ENCODE measurements at places on chromosomes 2 and 18.

DNA sequence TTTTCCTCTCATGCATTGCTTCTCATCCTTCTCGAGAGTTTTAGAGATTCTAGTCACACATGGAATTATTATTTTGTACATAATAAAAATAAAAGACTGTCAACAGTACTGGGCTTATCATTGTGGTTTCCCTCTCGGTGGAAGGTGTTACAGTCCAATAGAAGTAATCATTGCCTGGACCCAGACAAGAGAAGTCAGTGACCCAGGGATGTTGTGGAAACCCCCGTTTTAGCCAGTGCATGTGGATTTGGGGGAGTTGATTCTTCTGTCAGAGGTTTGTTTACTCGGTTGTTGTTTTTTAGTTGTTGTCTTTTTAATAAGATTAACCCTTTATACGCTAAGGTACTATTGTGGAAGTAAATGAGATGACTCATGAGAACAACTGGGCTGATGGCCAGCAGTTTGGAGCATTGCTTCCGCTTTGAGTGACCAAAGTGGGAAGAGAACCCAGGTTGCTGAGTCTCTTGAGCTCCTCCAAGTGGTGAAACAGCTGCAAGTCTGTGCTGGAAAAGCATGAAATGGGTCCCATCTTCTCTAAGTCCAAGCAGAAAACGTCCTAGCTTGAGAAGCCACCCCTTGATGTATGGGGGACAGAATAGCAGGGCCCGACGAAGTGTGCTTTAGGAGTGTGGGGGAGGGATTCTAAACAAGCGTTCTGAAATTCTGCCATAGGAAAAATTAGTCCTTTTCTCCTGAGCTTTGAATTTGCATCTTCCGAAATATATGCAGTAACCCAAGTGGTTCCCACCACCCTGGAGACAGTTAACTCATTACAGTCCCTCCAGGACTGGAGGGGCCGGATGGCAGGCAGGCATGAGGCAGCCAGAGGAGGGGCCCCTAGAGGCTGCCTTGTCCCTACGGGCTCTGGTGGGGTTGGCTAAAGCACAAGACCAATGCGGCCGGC lies 61.8 kb upstream of the GPR45 start:
- DNase-seq, result no peak

GRCh38 chr2:68385220-68385906 lies 20.3 kb downstream of the PLEK start:
- DNase-seq, result peak; percentile 30

- DNase-seq, result no peak
These were observed 336.3 kb upstream of the NRXN1 start for GRCh38 chr2:51368250-51368649.

GRCh38 chr18:79816981-79817606 lies 19.4 kb downstream of the KCNG2 start:
- DNase-seq, result no peak

DNA sequence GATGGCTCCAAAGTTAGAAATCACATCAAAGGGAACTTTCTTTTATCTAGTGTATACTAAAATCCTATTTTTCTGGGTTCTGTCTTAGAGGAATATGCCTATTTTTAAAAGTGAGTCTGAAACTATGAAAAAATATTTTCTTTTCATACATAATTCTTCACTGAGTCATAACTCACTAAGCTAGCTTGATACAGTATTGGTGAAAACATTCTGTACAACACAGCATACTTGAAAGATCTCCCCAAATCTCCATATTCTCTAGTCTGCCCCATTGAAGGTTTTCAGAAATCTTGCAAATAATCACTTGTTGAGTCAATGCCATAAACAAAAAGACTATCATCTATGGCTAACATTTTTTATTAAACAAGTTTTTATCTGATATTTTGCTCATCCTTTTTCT lies 44.5 kb downstream of the COL3A1 start:
- DNase-seq, result no peak

DNA sequence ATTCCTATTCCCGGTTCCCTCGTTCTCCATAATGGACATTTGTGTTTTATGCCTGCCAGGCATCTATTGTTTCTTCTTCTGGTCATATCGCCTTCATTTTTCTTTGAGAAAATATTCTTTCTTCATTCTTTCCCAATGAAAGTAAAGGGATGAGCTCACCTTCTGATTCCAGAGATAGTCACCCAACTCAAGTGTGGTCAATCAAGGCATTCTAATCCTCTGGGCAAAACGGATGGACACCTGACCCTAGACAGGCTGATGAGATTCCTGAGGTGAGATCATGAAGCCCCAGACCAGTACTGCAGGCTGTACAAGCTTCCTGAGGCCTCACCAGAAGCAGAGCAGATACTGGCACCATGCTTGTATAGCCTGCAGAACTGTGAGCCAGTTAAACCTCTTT lies 52.8 kb downstream of the GAD1 start:
- no peak for DNase-seq

DNA sequence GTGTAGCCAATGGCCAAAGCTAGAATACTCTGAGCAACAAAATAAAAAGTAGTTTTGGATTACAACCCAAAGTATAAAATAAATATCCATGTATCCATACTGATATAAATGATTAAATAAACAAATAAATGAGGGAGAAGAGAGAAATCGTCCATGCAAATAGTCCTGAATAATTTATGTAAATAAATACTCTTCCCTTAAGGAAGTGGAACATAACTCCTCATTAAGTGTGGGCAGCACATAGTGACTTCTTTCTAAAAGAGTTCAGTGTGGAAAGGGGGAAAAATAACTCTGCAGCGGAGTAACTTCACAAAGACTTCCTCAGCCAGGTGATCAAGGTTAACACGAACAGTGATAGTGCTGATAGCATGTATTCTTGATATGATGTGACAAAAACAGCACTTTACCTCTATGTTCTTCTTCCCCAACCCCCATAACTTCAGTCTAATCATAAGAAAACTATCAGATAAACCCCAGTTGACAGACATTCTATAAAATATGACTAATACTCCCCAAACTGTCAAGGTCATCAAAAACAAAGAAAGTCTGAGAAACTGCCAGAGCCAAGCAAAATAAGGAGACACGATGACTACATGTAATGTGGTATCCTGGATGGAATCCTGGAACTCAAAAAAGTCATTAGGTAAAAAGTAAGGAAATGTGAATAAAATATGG lies 30.7 kb downstream of the METTL8 start:
- no peak for DNase-seq

DNA sequence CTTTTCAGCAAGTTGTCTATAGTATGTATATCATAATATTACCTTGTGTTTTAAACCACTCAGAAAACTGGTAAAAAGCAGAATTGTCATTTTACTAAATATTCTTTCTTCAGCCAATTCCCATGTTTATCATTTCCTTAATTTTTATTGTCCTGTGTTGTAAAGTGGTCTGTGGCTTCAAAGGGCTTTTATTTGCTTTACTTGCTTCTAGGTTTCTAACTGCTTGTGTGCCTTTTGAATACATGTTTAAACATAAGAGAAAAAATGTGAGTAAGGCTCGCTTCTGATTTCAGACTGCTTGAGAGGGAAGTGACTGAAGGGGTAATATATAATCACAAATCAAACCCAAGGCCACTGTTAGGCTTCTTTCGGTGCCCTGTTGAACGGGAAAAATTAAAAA lies 407.5 kb upstream of the NRP2 start:
- DNase-seq, result no peak

DNA sequence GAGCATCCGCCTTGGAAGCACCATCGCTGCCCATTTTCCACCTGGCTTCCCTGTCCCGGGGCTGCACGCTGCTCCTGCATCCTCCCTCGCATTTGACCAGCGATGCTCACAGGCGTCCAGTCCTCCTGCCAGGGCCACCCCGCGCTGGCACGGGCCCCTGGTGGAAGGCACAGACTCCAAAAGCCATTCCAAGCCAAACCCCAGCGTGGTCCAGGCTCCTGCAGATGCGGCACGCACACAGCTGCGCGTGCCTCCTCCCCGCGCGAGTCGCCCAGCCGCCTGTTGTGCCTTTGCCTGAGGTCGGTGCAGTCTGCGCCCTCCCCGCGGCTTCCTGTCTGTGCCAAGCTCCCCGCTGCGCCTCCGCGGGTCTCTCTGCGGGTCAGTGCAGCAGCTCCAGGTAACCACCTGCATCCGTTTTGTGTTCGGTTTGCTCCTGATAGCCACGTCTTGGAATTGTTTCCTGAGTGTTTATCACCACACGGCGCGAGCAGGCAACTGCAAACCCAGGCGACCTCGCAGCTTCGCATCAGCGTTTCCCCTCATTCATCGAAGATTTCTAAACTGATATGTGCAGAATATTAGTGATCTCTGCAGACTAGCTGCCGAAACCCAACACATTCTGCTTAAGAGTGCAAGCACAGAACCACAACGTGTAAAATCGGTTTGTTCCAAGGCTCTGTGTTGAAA lies 65.2 kb upstream of the SALL3 start:
- DNase-seq, result no peak

- no peak for DNase-seq
These were observed 762.4 kb downstream of the DSC3 start for GRCh38 chr18:30280186-30280585.

DNA sequence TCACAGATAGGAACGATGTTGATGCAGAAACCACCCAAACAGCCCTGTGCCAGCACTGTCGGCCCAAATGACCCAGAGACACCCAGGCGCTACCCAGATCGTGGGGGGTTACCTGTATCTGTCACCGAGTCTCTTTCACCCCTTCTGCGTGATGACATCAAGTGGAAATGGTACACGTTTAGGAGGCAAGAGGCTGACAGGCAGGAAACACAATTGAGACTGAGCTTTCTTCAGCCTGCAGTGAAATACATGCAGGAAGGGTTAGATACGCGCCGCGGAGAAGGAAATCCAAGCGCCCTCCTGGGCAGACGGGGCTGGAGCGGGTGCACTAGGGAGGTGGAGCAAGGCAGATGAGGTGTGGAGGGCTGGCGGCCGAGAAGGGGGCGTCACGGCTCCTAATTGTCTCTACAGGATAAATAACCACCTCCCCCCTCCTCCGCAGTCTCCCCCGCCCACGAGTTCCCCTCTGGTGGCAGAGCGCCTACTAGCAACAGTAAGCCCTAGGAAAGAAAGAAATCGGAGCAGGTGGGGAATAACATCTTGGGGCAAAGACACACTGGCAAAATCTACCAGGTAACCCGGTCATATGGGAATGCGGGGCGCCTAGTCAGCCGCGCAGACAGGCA lies at the start of gene RNF152:
Gene RNF152, minus strand, starts transcription at position 325 of the 626 bp plus-strand sequence. CDS start 76,544 bp downstream, outside the sequence.
- DNase-seq, result peak; percentile 10

GRCh38 chr2:137435162-137435561 lies 529.1 kb upstream of the HNMT start:
- DNase-seq, result no peak

DNA sequence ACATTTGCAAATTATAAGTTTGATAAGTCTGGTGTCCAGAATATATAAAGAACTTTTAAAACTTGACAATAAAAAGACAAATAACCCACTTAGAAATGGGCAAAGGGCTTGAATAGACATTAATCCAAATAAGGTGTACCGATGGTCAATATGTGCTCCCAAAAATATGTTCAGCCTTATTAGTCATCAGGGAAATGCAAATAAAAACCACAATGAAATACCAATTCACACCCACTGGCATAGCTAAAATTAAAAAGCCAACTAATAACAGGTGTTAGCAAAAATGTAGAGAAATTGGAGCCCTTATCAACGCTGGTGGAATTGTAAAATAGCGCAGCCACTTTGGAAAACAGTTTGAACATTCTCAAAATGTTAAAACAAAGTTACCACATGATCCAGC lies 79.0 kb upstream of the SCG2 start:
- no peak for DNase-seq

DNA sequence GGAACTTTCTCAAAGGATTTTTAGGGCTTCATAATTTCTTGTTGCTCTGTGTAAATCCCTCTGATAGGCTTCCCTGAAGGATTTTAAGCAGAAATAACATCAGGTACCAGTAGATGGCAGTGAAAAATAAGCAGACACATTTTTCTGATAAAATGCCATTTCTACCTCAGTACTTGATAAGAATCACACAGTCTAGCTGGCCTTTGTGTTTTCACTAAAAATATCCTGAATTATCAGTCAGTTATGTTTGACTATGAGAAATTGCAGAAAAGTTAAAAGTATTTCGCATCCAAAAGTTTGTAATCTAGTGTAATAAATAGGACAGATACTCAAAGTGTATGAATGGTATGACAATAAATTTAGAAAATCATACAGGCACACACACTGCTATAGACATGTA lies 68.7 kb downstream of the DNAJC10 start:
- DNase-seq, result no peak

DNA sequence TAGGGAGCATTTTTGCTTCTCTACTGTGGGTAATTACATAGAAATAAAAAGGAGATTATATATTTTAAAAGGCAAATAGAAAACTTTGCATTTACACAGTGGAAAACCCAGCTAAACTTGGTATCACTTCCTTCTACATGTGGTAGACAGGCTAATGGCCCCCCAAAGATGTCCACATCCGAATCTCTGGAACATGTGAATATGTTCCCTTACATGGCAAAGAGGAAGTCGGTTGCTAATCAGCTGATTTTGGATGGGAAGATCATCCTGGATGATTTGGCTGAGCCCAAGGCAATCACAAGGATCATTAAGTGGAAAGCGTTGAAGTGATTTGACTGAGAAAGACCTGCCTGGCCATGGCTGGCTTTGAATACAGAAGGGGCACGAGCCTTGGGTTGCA lies 26.2 kb downstream of the CREG2 start:
- no peak for DNase-seq

DNA sequence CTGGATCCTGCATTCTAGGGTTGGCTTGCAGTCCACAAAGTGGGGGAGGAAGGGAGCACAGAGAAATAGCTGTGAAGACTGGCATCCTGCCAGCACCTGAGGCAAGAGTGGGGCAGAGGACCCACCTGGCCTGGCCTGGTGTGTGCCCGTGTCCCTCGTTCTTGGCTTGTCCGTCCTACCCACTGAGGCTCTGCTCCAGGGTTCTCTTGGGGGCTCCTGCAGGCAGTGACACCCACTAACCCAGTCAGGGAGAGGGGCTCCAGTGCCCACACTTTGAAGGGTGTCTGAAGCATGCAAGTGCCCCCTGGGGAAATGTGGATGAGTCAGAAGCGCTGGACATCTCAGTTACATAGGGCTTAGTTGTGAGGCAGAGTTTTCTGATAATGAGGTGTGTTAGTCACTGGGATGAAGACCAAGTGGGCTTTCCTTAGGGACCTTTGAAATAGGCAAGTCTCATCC lies 79.4 kb downstream of the SLC4A3 start:
- no peak for DNase-seq

DNA sequence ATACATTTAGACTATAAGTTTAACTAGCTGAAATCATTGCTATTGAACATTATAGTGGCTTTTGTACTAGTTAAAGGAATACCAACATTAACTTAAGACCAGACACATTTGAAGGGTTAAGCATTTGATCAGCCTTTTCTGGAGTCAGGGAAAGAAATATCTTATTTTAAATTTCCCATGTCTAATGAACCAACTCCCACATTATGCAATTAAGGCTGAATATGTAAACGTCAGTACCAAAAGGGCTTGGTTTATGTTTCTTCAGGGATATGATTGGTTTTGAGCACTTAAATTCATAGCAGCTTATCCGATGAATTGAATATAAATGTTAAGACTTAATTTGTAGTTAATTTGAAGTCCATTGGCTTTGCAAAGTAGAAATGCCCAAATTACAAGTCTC lies 344.5 kb downstream of the KIAA1328 start:
- no peak for DNase-seq

GRCh38 chr2:63765117-63765516 lies 76.6 kb upstream of the UGP2 start:
- no peak for DNase-seq

GRCh38 chr2:96158554-96158940 lies 13.3 kb upstream of the DUSP2 start:
- DNase-seq, result no peak

GRCh38 chr2:98634406-98635092 lies 26.2 kb downstream of the UNC50 start:
- DNase-seq, result no peak

- DNase-seq, result no peak
These were observed 32.9 kb downstream of the SERPINB7 start for GRCh38 chr18:63808125-63808524.

GRCh38 chr2:241788135-241788534 lies 11.5 kb downstream of the GAL3ST2 start:
- no peak for DNase-seq

All from activated CD8-positive, alpha-beta memory T cell treated with anti-CD3 and anti-CD28 coated beads for 4 hours (primary cell).